GM12878 (cell line): ENCODE measurements at places on chromosomes 7 and 10.

DNA sequence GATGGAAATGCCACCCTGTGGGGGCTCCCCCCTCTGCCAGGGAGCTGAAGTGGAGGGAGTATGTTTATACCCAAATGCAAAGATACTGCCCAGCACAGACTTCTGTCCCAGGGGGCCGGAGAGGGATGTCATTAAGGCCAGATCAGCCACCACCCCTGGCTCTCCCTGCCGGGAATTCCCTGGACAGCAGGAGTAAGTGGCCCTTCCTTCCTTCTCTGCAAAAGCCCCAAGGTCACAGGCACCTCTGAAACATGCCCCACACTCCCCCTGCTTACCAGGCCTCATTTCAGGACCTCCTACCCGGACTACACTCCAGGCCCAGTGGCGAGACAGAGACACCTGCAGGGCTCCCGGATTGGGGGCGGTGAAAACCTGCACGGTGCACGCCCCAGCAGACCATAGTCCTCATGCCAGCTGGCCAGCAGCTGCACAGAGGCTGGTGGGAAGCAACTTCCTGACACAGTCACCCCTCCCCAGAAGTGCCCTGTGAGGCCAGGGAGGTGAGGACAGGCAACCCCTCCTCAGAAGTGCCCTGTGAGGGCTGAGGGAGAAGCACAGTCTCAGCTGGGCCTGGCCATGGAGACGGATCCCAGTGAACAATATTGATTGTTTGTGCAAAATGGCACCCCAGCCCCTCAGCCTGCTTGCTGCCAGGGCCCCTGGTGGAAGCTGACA lies 33.0 kb upstream of the RET start:
- DNase-seq: no peak

- no peak for DNase-seq
These were observed 5.2 kb upstream of the HMX2 start for GRCh38 chr10:123142701-123143161.

GRCh38 chr10:111968647-111969046 lies 214.9 kb downstream of the GPAM start:
- no peak for DNase-seq

GRCh38 chr7:125561006-125561405 lies 631.4 kb upstream of the POT1 start:
- DNase-seq: no peak

DNA sequence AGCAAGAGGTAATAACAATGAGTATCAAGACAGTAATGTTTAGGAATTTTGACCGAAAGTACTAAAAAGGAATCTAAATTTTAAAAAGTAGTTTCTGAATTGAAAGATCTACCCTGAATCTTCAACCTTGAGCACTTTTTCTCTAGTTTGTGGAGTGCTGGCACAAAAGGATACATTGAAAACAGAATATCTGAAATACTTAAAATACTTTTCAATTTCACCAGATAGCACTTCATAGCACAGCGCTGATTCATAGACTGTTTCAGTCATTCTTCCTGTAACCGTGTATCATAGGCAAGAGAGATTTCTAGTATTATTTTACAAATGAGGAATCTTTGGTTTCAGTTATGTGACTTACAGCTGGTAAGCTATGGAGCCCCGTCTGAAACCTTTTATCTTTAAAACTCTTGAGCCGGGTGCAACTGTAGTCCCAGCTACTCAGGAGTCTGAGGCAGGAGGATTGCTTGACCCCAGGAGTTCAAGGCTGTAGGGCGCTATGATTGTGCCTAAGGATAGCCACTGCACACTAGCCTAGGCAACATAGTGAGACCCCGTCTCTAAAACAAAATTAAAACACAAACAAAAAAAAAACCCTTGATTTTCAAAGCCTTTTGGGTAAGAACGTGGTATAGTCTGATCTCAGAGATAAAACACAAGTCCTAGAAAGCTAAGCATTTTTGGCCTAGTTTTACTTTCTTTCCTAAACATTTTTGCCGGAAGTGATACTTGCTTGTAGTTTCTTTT lies 35.1 kb downstream of the FHIP2A start:
- DNase-seq: no peak

- DNase-seq: no peak
These were observed 26.8 kb upstream of the SORCS3 start for GRCh38 chr10:104614245-104614831.

GRCh38 chr10:7950981-7951847 lies 103.3 kb upstream of the GATA3 start:
- no peak for DNase-seq

DNA sequence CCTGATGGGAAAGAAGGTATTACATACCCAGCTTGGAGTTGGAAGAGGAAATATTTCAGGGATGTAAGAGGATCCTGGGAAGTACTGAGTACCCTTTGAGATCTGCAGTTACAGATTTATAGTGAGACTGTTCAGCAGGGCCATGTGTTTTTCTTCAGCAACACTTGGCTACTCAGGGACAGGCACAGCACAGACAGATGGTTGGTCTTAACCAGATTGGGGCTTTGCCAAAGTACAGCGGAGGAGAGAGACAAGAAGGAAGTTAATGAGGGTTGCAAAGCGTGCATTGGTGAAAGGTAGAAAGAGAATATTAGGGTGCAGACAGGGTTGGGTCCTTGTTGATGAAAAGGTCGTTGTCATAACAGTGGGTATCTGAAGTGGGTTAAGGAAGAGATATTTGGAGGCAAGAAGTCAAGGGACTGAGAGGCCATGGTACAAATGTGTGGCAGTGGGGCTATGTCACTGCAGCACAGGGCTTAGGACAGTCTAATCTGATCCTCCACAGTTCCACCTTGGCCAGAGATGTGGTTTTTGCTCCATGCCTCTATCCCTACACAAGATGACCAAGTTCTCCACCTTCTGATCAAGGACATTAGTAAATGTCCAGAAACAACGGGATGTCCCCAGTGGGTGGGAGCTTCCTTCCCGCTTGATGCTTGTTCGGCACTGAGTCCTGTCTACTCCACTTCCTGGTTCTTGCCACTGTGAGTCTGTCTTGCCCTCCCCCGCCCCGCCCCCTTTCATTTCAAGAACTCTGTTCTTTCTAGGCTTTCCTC lies 18.9 kb upstream of the DNAJC1 start:
- no peak for DNase-seq

DNA sequence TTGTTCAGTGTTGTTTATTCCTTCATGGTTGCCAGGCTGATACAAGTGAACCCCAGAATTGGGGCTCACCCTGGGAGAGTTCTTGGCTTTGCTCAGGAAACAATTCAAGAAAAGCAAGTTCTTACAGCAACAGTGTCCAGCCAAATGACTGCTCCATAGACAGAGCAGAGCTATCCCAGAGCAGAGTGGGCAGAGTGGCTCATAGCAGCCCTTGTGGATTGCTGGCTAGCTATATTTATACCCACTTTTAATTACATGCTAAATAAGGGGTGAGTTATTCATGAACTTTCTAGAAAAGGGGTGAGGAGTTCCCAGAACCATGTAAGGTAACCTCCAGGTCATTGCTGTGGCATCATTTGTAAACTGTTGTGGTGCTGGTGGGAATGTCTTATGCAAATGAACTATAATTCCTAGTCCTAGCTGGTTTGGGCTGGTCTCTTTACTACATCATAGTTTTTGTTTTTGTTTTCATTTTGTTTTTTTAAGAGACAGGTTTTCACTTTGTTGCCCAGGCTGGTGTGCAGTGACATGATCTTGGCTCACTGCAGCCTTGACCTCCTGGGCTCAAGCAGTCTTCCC lies 59.9 kb upstream of the HBP1 start:
- DNase-seq: no peak

GRCh38 chr10:99008054-99008453 lies 227.6 kb downstream of the HPSE2 start:
- no peak for DNase-seq

- no peak for DNase-seq
These were observed 22.7 kb downstream of the ANK3 start for GRCh38 chr10:60367024-60367423.

DNA sequence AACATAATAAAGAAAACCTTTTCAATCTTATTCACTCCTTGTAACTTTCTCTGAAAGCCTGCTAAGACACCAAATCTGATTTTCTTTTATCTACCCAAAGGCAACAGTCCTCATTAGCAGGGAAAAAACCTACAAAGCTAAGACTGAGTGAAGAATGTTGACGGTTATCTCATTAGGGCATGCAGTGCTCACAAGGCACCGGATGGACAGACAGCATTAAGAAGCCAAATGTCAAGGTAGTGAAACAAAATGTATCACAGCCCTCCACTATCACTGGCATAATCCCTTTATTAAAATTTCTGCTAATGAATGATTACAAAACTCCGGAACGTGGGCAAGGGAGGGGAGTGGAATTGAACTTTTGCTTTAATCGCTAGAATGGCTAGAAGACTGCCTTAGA lies 442.8 kb downstream of the NEBL start:
- no peak for DNase-seq

GRCh38 chr10:127415116-127415515 lies 134.0 kb upstream of the NPS start:
- no peak for DNase-seq

- DNase-seq: no peak
These were observed 29.2 kb downstream of the ANXA8 start for GRCh38 chr10:47454780-47455058.

DNA sequence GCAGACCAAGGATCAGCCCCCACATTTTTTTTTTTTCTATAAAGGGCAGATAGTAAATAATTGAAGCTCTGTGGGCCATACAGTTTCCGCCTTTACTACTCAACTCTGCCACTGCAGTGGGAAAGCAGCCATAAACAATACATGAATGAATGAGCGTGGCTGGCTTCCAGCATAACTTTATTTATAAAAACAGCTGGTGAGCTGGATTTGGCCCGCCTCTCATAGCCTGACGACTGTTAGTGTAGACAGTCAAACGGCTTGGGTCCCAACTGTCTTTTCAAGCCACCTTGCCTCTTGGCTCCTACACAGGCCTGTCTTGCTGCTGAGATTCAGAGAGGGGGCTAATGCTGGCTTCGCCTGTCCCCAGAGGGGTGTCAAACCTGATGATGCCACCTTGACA lies 169.8 kb upstream of the GPR26 start:
- no peak for DNase-seq

DNA sequence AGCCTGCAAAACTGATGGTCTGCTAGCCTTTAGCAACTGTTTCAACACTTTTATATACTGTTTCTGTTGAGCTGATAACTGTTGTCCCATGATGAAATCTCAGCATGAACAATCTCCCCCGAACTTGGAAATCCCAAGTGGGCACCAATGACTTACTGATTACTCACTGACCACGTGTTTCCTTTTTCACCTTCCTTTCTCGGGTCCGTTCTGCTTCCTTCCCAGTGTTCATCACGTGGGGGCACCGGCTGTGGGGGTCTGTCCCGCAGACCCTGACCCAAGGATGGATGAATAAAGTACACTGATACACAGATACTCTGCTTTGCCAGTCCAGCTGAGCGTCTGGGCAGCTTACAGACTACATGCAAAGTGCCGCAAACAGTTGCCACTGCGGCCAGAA lies 39.0 kb upstream of the RASGEF1A start:
- DNase-seq: no peak

GRCh38 chr10:110149259-110149658 lies 58.1 kb upstream of the MXI1 start:
- DNase-seq: no peak

- no peak for DNase-seq
These were observed 171.3 kb upstream of the ITGB1 start for GRCh38 chr10:33129141-33129995.

DNA sequence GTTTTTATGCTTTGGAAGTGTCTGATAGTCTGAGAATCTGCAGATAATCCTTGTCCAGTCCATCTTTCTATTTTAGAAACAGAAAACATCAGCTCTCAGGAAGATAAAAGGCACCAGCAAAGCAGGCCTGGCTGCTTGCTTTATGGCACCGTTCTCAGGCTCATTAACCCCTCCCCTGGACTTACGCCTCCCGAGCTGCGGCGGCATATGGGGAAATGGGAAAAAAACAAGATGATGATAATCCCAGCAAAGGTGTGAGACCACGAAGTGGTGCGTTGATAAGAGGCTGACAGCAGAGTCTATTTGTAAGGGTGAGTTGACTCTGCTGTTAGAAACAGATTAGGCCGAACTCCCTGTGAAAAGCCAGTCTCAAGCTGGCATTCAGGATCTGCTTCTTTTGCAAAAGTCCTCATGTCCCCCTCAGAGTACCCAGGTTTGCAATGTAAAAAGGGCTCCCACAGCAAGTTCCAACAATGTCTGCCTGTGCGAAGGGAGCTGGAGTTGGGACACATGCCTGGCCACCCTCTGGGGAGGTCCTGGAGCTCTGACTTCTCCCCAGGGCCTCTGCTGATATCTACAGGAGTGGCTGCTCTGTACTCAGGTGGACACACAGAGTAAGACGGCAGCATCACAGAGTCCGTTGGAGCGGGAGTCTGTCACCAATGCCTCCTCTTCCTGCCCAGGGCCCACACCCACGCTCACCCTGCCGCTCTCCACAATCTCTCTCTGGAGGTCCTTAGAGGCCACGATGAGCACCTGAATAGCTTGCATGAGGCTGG lies 54.3 kb downstream of the SPDYE5 start:
- no peak for DNase-seq

GRCh38 chr7:82715344-82715743 lies 271.8 kb upstream of the CACNA2D1 start:
- peak; percentile 34 for DNase-seq

GRCh38 chr10:12701696-12702095 lies 299.8 kb downstream of the CCDC3 start:
- no peak for DNase-seq

DNA sequence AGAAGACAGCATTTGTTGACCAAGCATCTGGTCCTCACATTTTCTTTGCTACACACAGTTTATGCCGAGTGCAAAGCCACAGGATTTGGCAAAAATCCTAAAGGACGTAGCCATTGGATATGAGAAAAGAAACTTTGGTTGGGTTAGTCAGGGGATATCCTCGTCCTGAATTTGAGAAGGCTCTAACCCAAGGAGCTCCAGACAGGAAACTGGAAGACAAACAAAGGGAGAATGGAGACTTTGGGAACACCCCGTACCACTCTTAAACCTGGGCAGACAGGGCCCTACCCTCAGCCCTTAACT lies 146.6 kb upstream of the FRMD4A start:
- DNase-seq: no peak

DNA sequence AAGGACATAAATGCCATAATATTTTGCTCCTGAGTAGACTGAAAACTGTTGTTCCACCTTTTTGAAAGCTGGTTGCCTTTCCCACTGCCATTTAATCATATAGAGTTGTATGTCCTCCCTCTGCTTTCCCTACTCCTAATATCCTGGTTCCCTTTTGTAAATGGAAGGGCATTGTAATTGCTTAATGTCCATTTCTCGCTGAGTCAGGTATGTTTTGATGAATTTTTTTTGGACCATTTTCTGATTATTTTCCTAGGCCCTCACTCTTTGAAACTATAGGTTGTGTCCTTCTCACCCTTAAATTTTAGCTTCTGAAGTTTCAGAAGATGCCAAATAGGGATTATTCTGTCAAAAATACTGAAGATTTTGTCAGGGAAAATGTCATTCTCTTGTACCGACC lies 45.5 kb downstream of the WAC start:
- DNase-seq: no peak

DNA sequence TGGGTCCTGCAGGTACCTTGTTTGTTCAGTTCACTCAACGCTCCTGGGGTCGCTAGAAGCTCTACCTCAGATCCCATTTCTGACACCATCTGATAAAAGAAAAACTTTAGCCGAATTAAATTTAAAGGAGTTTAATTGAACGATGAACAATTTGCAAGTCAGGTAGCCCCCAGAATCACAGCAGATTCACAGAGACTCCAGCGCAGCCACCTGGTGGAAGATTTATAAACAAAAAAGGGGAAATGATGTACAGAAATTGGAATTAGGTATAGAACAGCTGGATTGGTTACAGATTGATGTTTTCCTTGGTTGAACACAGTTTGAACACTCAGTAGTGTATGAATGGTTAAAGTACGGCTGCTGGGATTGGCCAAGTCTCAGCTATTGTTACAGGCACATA lies 23.1 kb downstream of the FBXL13 start:
- DNase-seq: no peak

- no peak for DNase-seq
These were observed at the start of gene SMARCD3 for GRCh38 chr7:151248346-151249033. Gene SMARCD3 (minus strand): TSS chr7:151248694. CDS start chr7:151248562, 132 bp downstream.
